ENCODE measurements at places on chromosomes 7 and 10. TPM values are rescaled to one million over a fixed set of nuclear protein-coding genes. Genes with fewer than 3 reads are reported as not detected.

DNA sequence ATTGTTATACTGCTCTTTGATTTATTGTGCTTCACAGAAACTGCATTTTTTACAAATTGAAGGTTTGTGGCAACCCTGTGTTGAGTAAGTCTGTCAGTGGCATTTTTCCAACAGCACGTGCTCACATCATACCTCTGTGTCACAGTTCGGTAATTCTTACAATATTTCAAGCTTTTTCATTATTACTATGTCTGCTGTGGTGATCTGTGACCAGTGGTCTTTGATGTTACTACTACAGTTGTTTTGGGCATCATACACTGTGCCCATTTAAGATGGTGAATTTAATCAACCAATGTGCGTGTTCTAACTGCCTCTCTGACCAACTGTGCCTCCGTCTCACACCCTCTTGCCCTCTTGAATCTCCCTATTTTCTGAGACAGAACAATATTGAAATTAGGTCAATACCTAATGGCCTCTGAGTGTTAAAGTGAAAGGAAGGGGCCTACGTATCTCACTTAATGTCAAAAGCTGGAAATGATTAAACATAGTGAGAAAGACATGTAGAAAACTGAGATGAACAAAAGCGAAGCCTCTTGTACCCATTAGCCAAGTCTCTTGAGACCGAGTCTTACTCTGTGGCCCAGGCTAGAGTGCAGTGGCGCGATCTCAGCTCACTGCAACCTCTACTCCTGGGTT is 20.2 kb upstream of the ASL start:
- DNase-seq: no peak

The GPRIN2 gene
- total RNA-seq: 9.4 TPM

- DNase-seq: peak; percentile 70
Observed at GRCh38 chr10:86688398-86688921, 20.1 kb downstream of the LDB3 start.

- DNase-seq: no peak
Observed at GRCh38 chr7:22688084-22688483, 38.9 kb upstream of the IL6 start.

- no peak for DNase-seq
Observed at GRCh38 chr10:26773633-26774032, 76.1 kb downstream of the PDSS1 start.

The SEMA3E gene
- total RNA-seq: 24.0 TPM

- no peak for DNase-seq
Observed at GRCh38 chr7:42359946-42360345, 122.9 kb upstream of the GLI3 start.

The SORBS1 gene
- 347 TPM for total RNA-seq

The GIMAP8 gene
- 13.6 TPM for total RNA-seq

DNA sequence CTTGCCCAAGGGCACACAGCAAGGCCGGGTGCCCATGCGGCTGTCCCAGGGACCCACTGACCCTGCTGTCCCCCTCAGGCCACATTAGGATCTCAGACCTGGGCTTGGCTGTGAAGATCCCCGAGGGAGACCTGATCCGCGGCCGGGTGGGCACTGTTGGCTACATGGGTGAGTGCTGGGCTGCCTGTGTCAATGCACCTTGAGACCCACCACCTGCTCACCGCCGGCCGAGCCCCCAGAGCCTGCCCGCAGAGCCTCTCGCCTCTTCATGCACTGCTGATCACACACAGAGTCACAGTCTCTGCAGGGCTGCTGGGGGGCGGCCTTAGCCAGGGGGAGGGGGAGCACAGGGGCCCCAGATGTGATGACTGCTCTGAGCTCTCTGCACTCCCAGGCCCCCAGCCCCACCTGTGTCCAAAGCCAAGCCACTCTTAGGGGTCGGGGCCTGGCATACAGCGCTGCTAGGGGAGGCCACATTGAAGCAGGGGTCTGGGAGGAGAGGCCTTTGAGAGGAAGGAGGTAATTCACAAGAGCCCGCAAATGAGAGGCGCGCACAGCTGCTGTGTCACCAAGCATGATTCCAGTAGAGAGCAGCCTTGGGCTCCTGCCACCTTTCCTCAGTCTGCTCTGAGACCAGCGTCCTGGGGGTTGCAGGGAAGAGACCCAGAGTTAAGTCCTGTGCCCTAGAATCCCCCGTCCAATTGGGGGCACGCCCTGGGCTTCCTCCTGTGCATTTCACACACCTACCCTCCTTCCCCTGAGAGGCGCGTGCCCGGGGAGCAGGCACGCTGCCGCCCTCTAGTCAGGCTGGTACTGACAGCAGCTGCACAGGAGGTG is 100.4 kb downstream of the RGS10 start:
- DNase-seq: no peak

- no peak for DNase-seq
Observed at GRCh38 chr7:138097064-138097741, 20.9 kb downstream of the AKR1D1 start.

- no peak for DNase-seq
Observed at GRCh38 chr7:99210265-99210970, 2.5 kb upstream of the KPNA7 start.

The ZNF365 gene
- total RNA-seq: 0.21 TPM

GRCh38 chr7:40219917-40220316 is 85.1 kb downstream of the SUGCT start:
- DNase-seq: no peak

DNA sequence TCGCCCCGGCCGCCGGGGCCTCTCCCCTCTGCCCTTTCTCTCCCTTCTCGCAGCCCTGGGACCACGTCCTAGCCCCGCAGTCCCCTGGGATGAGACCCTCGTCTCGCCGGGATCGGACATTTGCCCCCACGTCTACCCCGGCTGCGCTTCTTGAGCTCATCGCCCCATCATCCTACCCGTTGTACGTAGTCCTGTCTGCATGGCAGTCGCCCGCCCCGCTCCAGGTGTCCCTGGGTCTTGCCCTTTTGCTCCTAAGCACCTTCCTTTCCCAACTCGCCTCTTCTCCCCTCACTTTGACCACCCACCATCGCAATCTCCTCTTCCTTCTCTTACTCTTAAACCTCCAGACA is 582 bp downstream of the TPST1 start:
- no peak for DNase-seq

GRCh38 chr7:124764847-124765400 is 668 bp downstream of the GPR37 start:
- DNase-seq: no peak

GRCh38 chr7:131031099-131031868 is 296.4 kb upstream of the MKLN1 start:
- DNase-seq: no peak

- no peak for DNase-seq
Observed at GRCh38 chr10:105279101-105279500, 638.0 kb downstream of the SORCS3 start.

DNA sequence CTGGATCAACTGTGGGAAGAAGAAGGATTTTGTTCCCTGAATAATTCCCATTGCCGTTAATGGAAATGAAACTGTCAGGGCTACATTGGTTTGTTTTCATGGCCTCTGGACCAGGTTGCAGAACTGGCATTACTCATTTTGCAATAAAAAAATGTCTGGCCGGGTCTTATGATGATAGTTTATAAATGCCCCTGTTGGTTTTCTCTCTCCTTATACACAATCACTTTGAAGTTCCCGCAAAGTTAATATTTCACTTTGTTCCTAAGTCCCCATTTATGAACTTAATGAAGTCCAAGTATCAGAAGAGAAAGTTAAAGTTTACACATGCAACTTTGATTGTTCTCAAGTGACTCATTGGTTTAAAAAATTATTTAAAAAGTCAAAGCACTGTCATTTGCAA is 150.7 kb upstream of the PRR15 start:
- DNase-seq: no peak

GRCh38 chr7:94782777-94783176 is 124.6 kb upstream of the PPP1R9A start:
- DNase-seq: no peak

GRCh38 chr10:63819753-63820329 is 298.6 kb downstream of the REEP3 start:
- peak; percentile 63 for DNase-seq

The TMEM270 gene
- not detected for total RNA-seq

- no peak for DNase-seq
Observed at GRCh38 chr7:111531993-111532392, 30.3 kb downstream of the IMMP2L start.

DNA sequence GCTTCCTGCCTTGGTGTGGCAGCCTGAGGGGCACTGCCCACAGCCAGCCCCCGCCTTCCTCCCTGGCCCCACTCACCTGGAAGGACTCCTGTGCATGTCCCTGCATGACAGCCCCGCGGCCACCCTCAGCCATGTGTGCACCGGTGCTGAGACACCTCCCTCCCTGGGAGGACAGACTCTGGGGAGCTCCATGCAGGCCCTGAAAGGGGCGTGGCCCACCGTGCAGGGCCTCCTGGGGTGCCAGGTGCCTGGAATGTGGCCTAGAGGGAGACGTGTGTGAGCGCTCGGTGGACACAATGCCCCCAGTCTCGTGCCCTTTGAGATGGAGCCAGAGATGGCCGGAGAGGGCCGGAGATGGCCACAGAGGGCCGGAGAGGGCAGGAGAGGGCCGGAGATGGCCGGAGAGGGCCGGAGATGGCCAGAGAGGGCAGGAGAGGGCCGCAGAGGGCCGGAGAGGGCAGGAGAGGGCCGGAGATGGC is 59.1 kb upstream of the PPP2R2D start:
- DNase-seq: peak; percentile 40

GRCh38 chr7:109552017-109552416 is 982.3 kb downstream of the DNAJB9 start:
- no peak for DNase-seq

- DNase-seq: no peak
Observed at GRCh38 chr7:21417647-21418046, 10.2 kb upstream of the SP4 start.

The ZNF727 gene
- 13.5 TPM for total RNA-seq

The PDAP1 gene
- 95.1 TPM for total RNA-seq

The PRR15 gene
- total RNA-seq: 21.9 TPM

DNA sequence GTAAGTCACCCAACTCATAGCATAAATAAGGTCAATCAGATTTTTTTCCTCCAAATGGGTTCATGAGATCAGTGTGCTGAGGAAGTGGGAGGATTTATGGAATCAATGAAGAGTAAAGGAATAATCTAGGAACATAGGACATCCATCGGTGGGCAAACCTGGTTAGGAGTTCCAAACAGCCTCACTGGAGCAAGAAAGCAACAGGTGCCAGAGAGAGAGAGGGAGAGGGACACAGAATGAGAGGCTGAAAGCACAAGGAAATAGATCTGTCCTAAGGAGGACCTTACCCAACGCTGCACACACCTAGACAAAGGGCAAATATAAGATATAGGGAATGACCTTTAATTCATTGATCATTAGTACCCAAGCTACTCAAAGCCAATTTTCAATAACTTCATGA is 119.5 kb upstream of the ANKRD1 start:
- no peak for DNase-seq

DNA sequence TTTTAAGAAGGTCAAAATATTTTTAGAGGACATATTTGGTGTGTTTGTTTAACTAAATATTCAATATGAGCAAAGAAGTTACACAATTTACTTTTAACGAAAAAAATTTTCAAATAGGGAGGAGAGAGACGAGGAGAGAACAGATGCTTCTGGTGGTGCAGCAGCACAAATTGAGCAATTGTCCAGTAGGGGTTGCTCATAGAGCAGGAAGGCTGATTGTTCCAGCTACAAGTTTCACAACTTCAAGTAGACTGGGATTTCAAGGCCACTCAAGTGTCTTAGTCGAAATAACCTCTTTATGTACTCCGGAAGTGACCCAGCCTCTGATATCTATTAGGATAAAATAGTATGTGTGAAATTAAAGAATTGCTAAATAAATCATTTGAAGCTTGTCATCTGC is 197.9 kb downstream of the HDAC9 start:
- DNase-seq: no peak

DNA sequence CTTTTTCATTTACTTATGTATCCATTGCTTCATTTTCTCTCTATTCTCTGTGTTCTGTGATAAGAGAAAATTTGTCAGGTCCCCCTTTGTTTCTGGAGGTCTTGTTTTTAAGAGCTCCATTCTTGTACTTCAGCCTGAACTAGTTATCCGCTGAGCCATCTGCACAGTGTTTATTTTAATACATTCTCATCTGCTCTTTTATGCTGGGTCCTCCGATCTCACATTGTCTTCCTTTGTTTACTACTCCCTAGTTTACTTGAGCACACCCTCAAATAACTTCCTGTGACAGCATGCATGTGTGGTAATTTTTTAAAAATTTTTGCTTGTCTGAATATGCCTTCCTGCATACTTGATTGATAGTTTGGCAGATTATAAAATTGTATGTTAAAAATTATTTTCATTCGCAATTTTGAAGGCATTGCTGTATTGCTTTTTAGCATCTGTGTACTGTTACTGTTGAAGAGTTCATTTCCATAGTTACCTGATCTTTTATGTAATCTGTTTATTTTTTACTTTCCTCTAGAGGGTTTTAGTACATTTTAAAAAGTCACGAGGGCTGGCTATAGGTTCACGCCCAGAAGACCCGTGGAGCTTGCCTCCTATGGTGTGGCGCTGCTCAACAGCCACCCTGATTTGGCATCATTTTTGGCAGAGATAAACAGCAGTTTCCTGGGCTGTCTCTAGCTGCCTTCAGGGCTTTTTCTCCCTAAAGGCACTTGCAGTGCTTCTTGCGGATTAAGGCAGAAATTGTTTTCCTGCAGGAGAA is 31.9 kb downstream of the RSBN1L start:
- DNase-seq: no peak

The CUBN gene
- total RNA-seq: 2.4 TPM

DNA sequence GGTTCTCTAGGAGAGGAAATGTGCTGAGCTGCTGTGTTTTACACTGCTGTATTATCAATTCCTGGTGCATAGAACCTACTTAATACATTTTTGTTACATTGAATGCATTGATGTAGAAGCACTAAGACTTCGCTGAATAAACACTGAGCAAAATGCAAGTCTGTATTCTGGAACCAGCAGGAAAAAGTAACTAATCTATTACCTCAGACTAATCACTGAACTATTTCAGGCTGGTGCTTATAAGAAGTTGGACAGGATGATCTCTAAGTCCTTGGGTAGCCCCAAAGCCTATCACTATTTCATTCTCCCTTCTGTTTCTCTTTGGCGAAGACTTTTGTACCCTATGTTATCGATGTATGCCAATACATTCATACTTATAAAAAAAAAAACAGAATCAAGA is 87.2 kb upstream of the LRRTM3 start:
- no peak for DNase-seq

DNA sequence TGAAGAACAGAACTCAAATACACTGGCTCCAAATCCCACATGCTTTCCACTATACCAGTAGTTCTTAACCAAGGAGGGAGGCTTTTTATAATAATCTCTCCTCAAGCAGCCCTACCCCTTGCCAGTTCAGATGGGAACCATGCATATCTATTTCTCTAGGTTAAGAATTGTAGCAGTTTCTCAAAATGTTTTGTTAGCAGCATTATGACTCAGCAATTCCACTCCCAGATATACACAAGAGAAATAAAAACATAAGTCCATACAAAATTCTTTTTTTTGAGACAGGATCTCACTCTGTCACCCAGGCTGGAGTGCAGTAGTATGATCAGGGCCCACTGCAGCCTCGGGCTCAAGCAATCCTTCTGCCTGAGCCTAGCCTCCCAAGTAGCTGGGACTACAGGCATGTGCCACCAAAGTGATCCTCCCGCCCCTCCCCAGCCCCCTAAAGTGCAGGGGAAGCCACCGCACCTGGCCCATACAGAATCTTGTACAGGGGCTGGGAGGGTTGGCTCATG is 18.1 kb downstream of the YWHAG start:
- no peak for DNase-seq

The OPTN gene
- 49.9 TPM for total RNA-seq

The DPP6 gene
- total RNA-seq: not detected

- no peak for DNase-seq
Observed at GRCh38 chr7:90303241-90303640, 17.9 kb downstream of the FAM237B start.
